RWPE1 (cell line): ENCODE measurements at places on chromosomes 12 and 14.

DNA sequence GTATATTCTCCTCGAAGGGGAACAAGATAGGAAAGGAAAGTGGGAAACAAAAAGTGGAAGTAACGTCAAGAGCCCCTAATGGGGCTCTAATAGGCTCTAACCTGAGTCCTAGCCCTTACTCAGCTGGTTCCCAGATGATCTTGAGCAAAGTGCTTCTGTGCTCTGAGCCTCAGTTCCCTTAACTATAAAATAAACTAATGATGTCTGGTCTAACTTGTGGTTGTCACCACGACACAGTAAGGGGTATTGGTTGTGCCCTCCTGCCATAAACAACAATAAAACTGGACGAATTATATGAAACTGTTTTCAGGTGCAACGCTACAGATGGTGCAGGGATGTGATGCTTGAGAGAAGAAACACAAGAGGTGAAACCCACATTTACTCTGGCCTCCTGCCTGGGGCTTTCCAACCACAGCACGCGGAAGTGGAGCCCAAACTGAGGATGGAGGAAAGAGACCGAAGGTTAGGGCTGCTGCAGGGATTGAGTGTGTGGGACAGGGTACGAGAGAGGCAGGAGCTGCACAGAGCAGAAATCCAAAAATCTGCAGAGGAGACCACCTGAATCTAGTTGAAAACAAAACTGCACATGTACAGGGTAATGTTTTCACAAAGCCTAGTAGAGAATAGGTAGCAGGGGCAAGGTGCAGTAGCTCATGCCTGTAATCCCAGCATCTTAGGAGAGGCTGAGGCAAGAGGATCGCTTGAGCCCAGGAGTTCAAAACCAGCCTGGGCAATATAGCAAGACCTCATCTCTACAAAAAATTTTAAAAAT, 45.6 kb upstream of the BCL2L14 start:
- no peak for DNase-seq

- no peak for DNase-seq
Measured at GRCh38 chr12:202081-202731, 11.8 kb downstream of the SLC6A12 start.

GRCh38 chr12:120925740-120926563, 21.8 kb upstream of the SPPL3 start:
- DNase-seq: peak; percentile 89

- DNase-seq: no peak
Measured at GRCh38 chr14:24368562-24369252, 723 bp downstream of the NFATC4 start.

DNA sequence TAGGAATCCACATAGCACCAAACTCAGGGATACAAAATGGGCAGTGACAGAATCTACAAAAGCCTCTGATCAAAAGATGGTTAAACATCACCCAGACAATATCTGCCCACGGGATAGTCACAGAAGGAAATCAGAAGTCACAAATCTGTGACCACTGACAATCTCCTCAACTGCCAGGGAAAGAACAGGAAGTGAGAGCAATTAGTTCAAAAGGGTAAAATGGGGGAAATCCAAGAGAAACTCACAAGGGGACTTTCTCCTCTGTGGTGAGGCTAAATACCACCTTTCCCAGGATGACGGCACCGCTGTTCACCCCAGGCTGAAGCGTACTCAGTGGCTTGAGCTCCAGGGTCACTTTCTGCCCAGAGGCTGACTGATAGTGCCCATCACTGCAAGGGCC, 10.7 kb downstream of the TTC5 start:
- DNase-seq: no peak

DNA sequence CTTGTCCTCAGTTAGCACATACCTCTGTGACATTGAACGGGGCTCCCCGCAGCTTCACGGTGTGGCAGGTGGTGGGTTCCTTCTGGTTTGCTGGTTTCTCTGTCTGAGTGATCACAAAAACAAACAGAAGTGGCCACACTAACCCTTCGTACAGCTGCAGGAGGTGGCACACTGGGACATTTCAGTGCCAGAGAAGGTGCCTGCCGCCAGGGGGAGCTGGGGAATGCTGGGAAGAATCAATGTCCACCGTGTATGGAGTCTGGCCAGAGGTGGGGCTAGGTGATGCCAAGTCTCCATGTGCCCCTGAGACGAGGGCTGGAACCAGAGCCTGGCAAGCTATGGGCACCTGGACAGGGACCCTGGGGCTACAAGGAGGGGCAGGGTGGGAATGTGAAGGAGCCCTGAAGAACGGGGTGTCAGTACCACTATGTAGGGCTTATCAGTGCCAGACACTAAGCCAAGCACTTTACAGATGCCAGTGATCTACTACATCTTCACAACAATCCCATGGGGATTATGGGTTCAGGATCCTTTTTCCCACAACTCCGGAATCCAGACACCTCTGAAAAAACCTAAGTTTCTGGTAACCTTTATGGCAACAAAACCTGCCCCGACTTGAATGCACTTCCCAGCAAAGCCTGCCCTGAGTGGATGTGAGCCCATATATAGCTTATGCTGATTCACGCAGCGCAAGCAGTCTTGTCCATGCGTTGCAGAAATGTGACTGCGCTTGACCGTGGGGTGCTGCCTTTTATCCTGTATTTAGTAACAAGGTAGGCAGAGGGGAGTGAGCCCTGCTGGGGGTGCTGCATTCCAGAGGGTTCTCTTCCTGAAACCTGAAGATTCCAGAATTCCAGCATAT, 10.8 kb downstream of the RBM19 start:
- peak; percentile 39 for DNase-seq

DNA sequence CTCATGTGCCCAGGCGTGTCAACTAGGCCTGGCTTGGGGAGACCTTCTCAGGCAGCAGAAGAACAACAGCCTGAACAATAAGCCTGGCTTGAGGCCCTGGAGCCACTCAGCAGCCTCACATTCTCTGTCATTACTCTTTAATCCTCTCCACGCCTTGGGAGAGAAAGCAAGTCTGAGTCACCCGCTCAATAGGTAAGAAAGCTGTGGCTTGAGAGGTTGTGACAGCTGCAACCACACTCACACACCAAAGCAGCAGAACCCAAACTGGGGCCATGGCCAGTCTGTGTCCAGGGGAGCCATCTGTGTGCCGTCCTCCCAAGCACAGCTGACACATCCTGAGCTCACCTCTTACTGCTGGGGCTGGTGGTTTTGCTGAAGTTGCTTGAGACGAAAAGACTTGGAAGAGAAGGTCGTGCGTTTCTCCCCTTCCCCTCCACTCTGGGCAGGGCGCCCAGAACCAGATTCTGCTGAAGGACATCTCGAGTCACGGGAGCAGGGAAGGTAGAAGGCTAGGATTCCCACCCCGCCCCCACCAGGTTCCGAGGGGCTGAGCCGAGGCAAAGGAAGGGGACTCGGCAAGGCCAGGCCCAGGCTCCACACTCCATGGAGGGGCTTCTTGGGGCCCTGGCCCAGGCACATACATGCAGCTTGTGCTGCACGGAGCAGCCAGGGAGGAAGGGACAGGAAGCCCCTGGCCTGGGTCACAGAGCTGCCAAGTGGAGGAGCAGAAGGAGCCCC, 5.5 kb downstream of the TMEM63C start:
- peak; percentile 46 for DNase-seq

DNA sequence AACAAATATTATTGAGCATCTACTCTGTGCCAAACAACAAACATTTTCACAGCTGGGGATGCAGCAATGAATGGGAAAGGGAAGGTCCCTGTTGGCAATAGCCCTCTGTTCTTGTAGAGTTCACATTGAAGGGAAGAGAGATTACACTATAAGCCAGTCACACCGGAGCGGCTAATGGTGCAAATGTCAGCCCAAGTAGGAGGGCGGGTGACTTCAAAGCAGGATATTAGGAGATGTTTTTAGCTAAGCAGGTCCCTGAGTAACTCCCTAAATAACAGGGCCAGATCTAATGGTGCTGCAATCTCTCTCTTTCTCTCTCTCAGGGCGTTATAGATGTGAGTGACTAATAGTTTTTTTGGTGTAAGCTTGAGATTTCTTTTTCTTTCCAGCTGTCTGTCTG, 30.7 kb downstream of the FLVCR2 start:
- no peak for DNase-seq

- DNase-seq: no peak
Measured at GRCh38 chr12:111215881-111216280, 153.0 kb downstream of the PHETA1 start.

DNA sequence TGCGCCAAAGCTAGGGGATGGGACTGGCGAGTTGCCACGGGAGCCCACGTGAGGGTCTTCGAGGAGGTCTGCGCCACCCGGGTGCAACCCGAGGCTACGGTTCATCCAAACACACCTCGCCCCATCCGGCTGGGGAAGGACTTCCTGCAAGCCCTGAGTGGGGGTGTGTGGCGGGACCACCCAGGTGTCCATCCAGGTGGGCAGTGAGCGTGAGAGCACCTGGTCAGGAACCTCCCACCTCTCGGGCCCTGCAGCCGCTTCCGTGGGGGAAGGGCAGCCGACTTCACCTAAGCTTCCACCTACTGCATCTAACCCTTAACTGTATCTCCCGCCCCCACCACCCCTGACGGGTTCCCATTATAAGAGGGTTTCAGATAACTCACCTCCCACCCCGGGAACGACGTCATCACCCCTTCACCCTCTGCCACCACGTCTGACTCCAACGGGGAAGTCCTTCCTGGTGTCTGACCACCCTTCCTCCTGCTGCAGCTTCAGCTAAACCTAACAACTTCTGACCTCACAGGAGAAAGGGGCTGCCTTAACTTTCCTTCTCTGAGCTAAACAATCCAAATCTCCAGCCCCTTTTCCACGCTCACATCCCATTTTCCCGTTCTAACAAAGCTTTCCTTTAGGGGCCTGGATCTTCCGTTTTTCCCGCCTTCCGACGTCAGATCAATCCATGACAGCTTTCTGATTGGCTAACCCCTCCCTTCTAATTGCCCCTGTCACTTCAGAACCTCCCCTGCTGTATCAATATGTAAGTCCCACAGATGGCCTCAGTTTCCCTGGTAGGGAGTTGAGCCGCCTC, 27.4 kb upstream of the SMUG1 start:
- no peak for DNase-seq

- no peak for DNase-seq
Measured at GRCh38 chr12:96237035-96237434, 42.9 kb downstream of the ELK3 start.

- no peak for DNase-seq
Measured at GRCh38 chr12:50003595-50003994, 21.7 kb downstream of the RACGAP1 start.

DNA sequence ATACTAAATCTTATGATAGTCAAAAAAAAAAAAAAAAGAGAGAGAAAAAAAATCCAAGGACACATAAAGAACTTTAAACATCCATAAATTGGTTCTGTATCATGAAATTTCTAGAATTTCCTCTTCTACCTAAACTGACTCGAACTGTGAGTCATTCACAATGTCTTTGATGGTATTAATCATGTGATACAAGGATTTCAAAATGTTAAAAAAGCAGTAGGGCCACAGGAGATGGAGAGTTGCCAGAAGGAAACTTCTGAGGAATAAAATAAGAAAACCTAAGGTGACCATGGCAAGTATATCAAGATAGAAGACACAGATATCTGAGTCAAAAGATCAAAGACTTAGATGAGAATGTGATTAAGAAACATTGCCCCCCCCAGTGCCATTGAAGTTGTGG, 1320.9 kb upstream of the FLRT2 start:
- no peak for DNase-seq

GRCh38 chr12:19045426-19045825, 84.1 kb upstream of the PLEKHA5 start:
- DNase-seq: no peak

DNA sequence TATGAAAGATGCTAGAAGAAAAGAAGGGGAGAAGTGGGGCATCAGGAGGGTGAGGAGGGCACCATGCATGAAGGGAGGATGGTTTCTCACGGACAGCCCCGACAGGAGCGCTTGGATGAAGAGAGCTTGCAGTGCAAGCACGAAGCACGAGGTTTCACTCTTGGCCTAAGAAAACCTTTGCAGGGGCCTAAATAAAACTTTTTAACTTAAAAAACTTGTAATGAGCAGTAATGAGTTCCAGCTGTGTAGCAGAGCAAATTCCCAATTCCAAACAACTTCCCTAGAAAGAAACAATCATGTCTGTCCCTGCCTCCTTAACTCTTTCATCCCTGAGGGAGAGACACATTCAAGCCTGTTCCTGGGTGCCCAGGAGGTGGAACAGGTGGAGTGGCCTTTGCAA, 119.5 kb downstream of the PAH start:
- DNase-seq: no peak

DNA sequence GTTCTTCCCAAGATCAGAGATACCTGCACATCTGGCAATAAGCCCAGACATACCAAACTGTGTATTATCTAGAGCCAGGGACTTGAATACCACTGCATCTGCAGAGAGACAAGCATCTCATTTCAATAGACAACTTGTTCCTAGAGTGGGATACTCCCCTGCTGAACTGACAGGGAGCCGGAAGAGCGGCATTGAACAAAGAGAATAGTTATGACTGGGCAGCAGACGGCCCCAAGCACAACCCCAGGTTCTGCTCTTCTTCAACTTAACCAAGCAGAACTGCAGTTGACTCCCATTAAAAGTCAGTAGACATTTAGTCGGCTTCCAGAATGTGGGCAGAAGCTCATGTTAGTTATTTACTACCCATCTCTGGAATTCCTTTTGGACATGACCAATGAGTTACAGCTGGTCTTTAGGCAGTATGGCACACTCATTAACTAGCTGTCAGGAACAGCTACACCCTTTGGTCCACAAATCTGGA, 112.9 kb downstream of the HMGA2 start:
- no peak for DNase-seq

DNA sequence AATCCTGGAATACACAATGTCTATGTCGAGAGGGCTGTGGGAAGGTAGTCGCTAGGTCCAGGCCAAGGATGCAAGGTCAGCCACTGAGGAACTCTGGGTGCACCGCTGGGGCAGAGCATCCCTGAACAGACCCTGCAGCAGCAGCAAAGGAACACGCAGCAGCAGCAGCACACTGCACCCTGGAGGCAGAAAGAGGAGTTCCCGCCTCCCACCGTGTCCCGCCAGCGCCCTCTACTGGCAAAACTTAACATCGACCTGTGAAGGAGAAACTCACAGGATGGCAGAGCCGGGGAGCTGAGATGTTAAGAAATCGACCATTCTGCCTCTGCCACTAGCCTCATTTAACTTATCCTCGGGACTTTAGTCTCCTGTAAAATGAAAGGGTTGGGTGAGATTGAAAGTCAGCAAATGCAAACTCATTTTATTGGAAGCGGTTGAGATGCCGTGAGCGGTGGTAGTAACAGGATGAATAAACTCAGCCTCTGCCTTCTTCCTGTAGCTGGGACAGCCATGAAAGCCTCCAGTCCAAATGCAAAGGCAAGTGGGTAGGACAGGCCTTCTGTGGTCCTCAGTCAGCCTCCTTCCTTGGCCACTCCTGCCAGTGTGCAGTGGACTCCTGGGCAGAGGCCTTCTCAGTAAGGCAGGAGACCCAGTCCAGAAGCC, 45.6 kb downstream of the STAB2 start:
- DNase-seq: peak; percentile 59

DNA sequence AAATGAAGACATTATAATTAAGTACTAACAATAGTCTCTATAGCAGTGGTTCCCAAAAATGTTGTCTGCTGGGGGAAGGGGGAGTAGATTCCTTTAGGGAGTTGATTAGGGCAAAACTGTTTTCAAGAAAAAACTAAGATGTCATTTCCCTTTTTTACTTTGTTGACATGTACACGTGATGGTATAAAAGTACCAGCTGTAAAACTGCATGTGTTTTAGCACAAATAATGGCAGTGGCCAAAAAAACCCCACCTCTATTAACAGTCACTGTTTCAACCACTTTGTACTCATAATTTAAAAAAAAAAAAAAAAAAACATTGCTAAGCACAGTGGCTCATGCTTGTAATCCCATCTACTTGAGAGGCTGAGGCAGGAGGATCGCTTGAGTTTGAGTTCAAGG, 61.7 kb downstream of the PPP1R12A start:
- DNase-seq: no peak
